ENCODE measurements at places on chromosomes 1 and 21. TPM values are rescaled to one million over a fixed set of nuclear protein-coding genes. Genes with fewer than 3 reads are reported as not detected.

Gene BARHL2
- total RNA-seq = 0.10 TPM

Gene ADIPOR1
- 114 TPM for total RNA-seq

- no peak overlapping the region for H3K27ac ChIP-seq
- peaks cover 18% of the 10 kb centered on the region for H3K4me1 ChIP-seq
- H3K36me3 ChIP-seq = no peaks in the 10 kb centered on the region
- no peak overlapping the region for H3K4me3 ChIP-seq
- no peaks in the 10 kb centered on the region for H3K27me3 ChIP-seq
These were observed 29.8 kb downstream of the SHISAL2A start for GRCh38 chr1:52662645-52663313.

DNA sequence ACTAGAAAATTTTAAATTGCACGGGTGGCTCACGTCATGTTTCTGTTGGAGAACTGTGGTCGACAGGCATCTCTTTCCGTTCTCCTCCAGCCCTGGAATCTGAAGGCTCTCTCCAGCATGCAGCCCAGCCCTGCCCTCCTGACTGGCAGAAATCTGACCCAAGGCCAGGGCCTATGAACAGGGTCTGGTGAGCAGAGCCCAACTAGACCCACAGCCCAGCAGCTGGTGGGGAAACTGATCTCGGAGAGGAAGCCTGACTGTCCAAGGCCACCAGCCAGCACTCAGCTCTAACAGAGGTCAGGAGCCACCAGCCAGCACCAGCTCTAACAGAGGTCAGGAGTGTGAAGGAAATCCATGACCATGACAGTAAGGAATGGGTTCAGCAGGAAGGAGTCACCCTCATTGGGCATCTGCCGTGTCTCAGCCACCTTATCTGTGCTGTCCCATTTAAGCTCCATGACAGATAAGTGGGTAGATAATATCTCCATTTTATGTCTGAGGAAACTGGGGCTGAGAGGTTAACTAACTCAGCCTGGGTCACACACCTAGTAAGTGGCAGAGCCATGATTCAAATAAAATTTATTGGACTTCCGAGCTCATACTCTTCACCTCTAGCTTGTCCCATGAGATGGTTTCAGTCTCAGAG is 20.2 kb upstream of the PKP1 start:
- H3K36me3 ChIP-seq = no peaks in the 10 kb centered on the region
- DNase-seq = no peak
- no peak overlapping the region for H3K4me3 ChIP-seq

DNA sequence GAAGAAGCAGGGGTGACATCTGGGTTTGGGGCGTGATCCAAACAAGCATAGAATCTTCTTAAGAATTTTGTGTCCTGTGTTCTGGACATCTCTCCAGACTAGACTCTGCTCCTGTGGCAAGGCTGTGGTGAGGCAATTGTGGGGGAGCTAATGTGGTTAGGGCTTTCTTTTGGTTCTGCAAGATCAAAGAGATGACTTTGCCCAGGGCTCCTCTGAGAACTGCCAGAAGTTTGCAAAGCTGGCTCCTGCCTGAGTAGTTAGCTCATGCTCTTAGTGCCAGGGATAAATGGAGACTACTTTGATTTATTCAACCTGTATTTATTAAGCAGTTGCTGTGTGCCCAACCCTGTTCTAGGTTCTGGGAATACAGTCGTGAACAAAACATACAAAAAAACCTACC is 34.0 kb upstream of the CRNN start:
- DNase-seq = no peak
- H3K27me3 ChIP-seq = peaks cover 2% of the 10 kb centered on the region
- no peaks in the 10 kb centered on the region for H3K36me3 ChIP-seq
- no peak overlapping the region for H3K27ac ChIP-seq
- no peak overlapping the region for H3K4me3 ChIP-seq
- H3K4me1 ChIP-seq = no peaks in the 10 kb centered on the region

DNA sequence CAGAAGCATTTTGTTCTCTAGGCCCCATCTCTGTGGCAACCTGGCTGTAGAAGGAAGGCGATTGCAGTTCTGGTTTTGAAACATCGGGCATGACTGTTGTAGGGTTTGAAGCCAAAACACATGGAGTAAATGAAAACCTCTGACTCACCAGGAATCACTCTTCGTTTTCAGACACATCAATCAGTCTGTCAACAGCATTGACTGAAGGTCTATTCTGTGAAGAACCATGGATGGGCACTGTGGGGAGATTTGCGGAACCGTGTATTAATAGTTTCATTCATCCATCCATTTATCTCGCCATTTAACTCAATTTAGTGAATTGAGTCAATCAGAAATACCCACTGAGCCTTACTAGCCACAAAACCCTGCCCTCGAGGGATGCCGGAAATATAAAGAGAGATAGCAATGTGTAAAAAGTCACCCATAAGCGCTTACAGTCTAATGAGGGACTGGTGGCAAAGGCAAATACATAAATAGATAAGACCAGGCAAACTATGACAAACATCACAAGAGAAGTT is 364.6 kb upstream of the PROX1 start:
- H3K27ac ChIP-seq = no peak overlapping the region
- no peaks in the 10 kb centered on the region for H3K4me1 ChIP-seq
- no peak for DNase-seq
- H3K36me3 ChIP-seq = no peaks in the 10 kb centered on the region
- no peak overlapping the region for H3K4me3 ChIP-seq

Gene NEK7
- 95.1 TPM for total RNA-seq

- H3K27ac ChIP-seq = peak overlapping the region; percentile 17
- H3K36me3 ChIP-seq = no peaks in the 10 kb centered on the region
- DNase-seq = no peak
- peaks cover 10% of the 10 kb centered on the region for H3K4me1 ChIP-seq
- peaks cover 9% of the 10 kb centered on the region for H3K27me3 ChIP-seq
These were observed 1.6 kb downstream of the COLGALT2 start for GRCh38 chr1:184035719-184036516.

Gene MX2
- 3.2 TPM for total RNA-seq

DNA sequence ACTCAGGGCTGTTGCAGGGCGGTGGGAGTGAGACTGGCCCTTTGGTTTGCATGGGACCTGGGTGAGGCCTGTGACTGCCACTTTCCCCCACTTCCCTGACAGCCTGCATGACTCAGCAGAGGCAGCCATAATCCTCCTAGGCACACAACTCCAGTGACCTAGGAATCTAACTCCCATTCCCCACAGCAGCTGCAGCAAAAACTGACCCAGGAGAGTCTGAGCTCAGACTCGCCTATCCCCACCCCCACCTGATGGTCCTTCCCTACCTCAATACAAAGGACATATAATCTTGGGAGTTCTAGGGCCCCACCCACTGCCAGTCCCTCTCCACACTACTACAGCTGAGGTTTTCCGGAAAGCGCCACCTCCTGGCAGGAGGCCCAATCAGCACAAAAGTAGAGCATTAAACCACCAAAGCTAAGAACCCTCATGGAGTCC is 26.7 kb downstream of the NDC1 start:
- H3K27me3 ChIP-seq = no peaks in the 10 kb centered on the region
- H3K36me3 ChIP-seq = peaks cover 2% of the 10 kb centered on the region
- no peak for DNase-seq
- no peaks in the 10 kb centered on the region for H3K4me1 ChIP-seq

Gene LIN28A
- total RNA-seq = not detected

DNA sequence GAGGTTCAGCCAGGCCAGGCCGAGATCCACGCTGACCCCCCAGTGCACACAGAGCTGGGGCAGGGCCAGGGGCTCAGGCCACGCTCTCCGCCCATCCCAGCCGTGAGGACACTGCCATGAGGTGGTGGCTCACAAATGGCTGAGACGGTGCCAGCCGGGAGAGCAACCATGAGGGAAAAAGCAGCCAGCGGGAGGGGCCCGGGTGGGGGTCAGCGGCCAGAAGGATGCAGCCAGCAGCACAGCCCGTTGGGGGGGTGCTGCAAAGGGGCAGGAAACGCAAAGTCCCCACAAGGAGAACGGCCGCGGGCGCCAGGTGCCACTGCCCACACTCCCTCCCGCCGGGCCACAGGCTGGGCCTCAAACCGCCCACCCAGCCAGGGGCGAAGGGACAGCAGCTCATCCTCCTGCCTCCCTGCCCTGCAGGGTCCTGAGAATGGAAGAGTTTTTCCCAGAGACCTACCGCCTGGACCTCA is 8.3 kb downstream of the TTLL10 start:
- DNase-seq = no peak
- H3K27ac ChIP-seq = no peak overlapping the region
- H3K4me3 ChIP-seq = no peak overlapping the region
- H3K36me3 ChIP-seq = peaks cover 21% of the 10 kb centered on the region
- peaks cover 14% of the 10 kb centered on the region for H3K4me1 ChIP-seq

Gene FCAMR
- 0.20 TPM for total RNA-seq

Gene GJA5
- total RNA-seq = 3.5 TPM

DNA sequence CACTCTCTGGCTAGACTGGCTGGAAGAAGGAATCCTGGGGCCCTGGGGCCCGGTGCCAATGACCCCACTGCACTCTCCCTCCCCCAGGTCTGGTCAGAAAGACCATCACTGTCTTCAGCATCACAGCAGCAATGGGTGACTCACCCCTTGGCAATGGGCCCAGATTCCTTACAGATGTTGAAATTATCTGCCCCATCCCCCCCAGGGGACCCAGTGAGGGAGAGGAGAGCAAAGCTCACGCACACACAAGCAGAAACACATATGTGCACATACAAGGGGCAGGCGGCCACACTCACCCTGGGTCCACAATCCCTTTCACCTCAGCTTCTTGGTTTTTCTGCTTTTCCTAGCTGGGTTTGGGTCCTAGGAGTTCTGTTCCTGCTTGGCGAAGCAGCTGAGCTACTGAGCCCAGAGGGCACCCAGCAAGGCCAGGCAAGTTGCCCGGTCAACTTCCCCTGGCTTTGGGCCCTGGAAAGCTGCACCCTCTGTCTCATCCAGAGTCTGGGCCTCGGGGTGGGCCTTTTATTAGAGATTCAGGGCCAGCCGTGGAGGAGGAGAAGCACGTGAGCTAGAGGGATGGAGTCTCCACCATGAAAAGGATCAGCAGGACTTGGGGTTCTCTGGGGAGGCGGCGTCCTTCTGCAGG is 2.6 kb downstream of the COL16A1 start:
- H3K36me3 ChIP-seq = peaks cover 34% of the 10 kb centered on the region
- H3K4me1 ChIP-seq = peaks cover 87% of the 10 kb centered on the region
- H3K27ac ChIP-seq = peak overlapping the region; percentile 92
- H3K4me3 ChIP-seq = peak overlapping the region; percentile 9
- peaks cover 11% of the 10 kb centered on the region for H3K27me3 ChIP-seq
- DNase-seq = no peak

GRCh38 chr1:63824451-63824850 is 50.6 kb downstream of the ROR1 start:
- no peaks in the 10 kb centered on the region for H3K4me1 ChIP-seq
- no peaks in the 10 kb centered on the region for H3K27me3 ChIP-seq
- H3K36me3 ChIP-seq = no peaks in the 10 kb centered on the region
- H3K27ac ChIP-seq = no peak overlapping the region
- H3K4me3 ChIP-seq = no peak overlapping the region
- DNase-seq = no peak

Gene FNDC7
- total RNA-seq = 0.10 TPM

GRCh38 chr1:235004840-235005391 is 123.7 kb downstream of the TOMM20 start:
- no peak overlapping the region for H3K4me3 ChIP-seq
- H3K27ac ChIP-seq = no peak overlapping the region

Gene MXRA8
- 40.6 TPM for total RNA-seq

DNA sequence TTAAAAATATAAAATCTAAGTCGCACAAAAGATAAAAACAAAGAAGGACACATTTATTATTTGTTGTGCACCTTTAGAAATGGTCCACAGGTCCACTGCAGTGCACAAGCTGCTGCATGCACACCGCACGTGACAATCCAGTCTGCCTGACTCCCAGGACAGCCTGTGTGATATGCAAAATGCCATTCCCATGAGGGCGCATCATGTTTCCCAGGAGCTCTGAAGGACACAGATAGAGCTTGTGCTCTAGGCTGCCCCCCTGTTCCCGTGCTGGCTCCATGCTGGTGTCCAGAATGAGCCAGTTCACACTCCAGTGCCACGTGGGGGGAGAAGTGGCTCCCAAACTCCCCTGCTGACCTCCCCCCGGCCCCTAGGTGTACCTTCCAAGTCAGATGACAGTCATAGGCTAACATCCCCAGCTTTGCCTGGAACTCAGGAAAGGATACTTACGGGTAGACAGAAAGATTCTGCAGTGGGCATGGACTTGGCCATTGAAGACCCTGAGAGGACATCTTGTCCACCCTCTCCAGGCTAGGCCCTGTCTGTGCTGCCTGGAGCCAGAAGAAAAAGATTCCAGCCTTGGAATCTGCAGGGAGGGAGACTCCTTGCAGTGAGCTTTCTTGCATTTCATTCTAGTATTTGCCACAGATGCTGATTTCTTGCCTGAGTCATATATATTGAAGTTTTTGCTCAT is 26.3 kb downstream of the RAB7B start:
- H3K4me3 ChIP-seq = no peak overlapping the region
- peak overlapping the region; percentile 71 for H3K27ac ChIP-seq
- no peaks in the 10 kb centered on the region for H3K36me3 ChIP-seq
- peaks cover 20% of the 10 kb centered on the region for H3K4me1 ChIP-seq
- DNase-seq = peak; percentile 52

GRCh38 chr1:243286409-243287122 is 30.7 kb downstream of the SDCCAG8 start:
- no peaks in the 10 kb centered on the region for H3K4me1 ChIP-seq
- DNase-seq = no peak
- H3K27ac ChIP-seq = peak overlapping the region; percentile 4
- peaks cover 2% of the 10 kb centered on the region for H3K36me3 ChIP-seq
- H3K4me3 ChIP-seq = no peak overlapping the region

GRCh38 chr1:201346337-201346939 is 31.0 kb downstream of the TNNT2 start:
- H3K27ac ChIP-seq = no peak overlapping the region
- no peak overlapping the region for H3K4me3 ChIP-seq
- peaks cover 2% of the 10 kb centered on the region for H3K27me3 ChIP-seq
- DNase-seq = no peak

GRCh38 chr1:87977145-87977544 is 648.5 kb downstream of the LMO4 start:
- no peak overlapping the region for H3K27ac ChIP-seq
- no peaks in the 10 kb centered on the region for H3K36me3 ChIP-seq
- DNase-seq = no peak
- no peak overlapping the region for H3K4me3 ChIP-seq

Gene NCAM2
- total RNA-seq = 138 TPM

- no peak overlapping the region for H3K4me3 ChIP-seq
- no peak for DNase-seq
- no peaks in the 10 kb centered on the region for H3K36me3 ChIP-seq
These were observed 17.5 kb upstream of the ZFP69B start for GRCh38 chr1:40432644-40433390.

DNA sequence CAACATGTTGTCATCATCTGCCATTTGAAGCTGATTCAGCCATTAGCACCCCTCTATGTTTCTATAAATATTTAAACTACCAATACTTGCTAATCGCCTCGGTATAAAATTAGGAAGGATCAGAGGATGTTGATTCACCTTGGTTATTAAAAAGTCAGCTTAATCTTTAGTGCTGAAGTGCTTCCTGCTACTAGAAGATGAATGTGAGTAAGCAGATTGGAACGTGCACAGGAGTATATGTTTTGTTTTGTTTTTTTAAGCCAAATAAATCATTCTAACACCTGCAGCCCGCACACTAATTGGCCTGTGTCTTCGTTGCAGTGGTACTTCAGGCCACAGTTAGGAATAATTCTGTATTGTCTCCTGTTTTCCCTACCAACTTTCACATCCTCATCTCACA is 485.7 kb downstream of the AJAP1 start:
- no peaks in the 10 kb centered on the region for H3K27me3 ChIP-seq
- no peak for DNase-seq
- H3K36me3 ChIP-seq = no peaks in the 10 kb centered on the region
- H3K4me1 ChIP-seq = peaks cover 6% of the 10 kb centered on the region
- no peak overlapping the region for H3K27ac ChIP-seq
- H3K4me3 ChIP-seq = no peak overlapping the region

Measured in spinal cord (tissue), 10 donors.